ENCODE measurements at places on chromosomes 7 and 10.

GRCh38 chr10:100895346-100895745, 17.4 kb upstream of the SLF2 start:
- peak; percentile 25 for DNase-seq

DNA sequence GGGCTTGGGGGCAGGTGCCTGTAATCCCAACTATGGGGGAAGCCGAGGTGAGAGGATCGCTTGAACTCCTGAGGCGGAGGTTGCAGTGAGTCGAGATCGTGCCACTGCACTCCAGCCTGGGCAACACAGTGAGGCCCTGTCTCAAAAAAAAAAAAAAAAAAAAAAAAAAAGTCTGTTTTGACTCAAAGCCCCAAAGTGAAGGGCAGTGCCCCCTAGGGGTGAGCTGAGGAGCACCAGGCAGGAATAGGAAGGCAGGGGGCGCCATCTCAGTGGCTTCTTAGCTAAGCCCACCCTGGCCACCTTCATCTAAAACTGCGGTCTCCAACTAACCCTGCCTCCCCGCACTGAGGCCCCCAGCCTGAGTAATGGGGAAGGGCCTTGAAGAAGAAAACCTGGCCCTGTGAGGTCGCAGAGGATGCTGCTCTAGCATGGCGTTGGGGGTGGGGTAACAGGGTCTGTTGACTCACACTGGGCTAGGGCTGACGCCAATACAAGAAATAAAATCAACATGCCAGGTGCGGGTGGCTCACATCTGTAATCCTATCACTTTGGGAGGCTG, 9.8 kb downstream of the PODXL start:
- peak; percentile 69 for DNase-seq

- DNase-seq: no peak
Measured at GRCh38 chr10:127458016-127458810, 90.9 kb upstream of the NPS start.

DNA sequence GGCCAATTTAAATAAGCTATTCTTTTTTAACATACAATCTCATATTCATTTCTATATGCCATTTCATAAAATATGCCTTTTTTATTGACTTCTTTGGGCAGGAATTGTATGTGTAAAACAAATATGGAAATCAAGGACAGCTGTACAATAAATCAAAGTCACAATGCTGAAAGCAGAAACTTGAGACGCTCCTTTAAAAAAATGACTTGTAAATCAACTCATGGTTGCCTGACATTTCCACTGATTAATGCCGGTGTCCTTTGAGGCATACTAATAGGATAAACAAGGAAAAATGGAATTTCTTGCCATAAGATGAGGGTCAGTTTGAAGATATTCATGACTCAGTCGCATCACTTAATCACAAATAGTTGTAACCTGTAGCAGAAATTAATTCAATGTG, 247.4 kb upstream of the TEX47 start:
- DNase-seq: no peak
